ENCODE measurements at places on chromosomes 3 and 15.

- DNase-seq = no peak
These were observed 965.3 kb downstream of the ROBO1 start for GRCh38 chr3:78802562-78802930.

DNA sequence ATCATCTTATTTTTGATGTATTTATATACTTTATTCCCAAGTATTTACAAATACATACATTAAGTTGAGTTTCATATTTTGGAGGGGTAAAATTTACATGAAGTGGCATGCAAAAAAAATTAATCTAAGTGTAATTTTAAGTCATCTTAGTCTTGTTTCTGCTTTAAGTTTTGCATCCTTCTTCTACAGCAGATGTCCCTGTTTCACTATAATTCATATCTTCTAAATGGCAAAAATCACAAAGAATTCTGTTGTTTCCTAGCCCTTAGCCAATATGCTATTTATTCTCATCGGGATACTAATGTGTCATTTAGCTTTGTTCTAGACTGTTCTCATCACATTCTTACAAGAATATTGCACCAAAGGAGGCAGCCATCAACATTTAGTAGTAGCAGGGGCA, 831.9 kb downstream of the GBE1 start:
- no peak for DNase-seq

DNA sequence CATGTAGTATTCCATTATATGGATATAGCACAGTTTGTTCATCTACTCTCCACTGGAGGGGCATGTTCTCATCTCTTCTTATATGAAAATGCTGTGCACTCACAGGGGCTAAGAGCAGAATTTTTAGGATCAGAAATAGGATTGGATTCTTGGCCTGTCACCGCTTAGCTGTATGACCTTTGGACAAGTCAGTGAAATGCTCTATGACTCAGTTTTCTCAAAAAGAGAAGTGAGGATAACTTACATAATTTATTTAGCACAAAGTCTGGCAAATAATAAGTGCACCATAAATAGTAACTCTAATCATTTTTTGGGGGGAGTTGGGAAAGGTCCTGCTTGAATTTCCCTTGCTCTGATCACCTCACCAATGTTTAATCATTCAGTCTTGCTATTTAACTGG, 103.7 kb upstream of the LRIG1 start:
- DNase-seq = no peak

DNA sequence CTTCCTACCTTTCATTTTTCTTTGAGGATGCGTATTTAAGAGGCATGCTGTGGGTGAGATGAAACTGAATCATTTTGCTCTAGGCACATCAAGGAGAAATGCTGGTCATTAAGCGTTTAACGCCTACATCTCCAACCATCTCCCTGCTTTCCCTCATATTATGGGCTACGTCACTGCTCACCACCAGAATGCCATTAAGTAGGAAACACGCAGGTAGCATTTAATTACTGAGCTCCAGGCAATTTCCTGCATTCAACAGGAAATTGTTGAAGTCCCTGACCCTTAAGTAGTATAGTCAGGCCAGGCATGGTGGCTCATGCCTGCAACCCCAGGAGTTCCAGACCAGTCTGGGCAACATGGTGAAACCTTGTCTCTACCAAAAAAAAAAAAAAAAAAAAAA, 66.1 kb downstream of the CHSY1 start:
- no peak for DNase-seq

DNA sequence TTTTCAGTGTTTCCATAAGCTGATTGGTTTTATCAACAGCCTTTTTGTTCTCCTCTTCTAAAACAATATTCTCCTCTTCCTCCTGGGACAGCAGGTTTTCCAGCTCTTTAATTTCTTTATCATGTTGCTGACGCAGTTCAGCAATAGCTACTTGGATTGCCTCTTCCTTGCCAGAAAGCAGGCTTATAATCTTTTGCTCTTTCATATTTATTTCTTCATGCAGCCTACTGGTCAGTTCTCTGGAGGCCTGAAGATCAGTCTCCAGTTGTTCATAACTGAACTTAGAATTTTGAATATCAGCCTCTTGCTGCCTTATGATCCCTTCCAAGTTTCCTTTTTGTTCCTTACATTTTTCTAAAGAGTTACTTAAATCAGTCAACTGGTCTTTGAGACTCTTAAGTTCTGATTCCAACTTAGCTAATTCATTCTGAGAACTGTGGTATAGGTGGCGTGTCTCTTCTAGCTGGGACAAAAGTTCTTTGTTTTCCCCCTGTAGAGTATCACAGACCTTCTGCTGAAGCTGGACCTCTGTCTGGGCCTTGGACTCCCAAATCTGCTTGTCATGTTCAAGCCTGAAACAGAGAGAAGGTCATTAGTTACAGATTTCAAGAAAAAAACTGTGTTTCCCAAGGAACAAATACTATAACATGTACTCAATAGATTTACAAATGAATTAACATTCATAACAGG, 31.5 kb upstream of the HCLS1 start:
- DNase-seq = no peak

- DNase-seq = no peak
These were observed 26.5 kb upstream of the CD47 start for GRCh38 chr3:108117241-108117775.

GRCh38 chr3:139557041-139557440, 17.5 kb upstream of the RBP1 start:
- no peak for DNase-seq

- DNase-seq = no peak
These were observed 75.1 kb downstream of the FAM174B start for GRCh38 chr15:92580521-92580920.

Measured in stimulated activated CD4-positive, alpha-beta T cell treated with anti-CD3 and anti-CD28 coated beads, Interleukin-1b, Interleukin-23, amount 100 ng/mL, for 1 hour (primary cell).